KG1 (cell line): ENCODE measurements at places on chromosomes 5 and 9.

DNA sequence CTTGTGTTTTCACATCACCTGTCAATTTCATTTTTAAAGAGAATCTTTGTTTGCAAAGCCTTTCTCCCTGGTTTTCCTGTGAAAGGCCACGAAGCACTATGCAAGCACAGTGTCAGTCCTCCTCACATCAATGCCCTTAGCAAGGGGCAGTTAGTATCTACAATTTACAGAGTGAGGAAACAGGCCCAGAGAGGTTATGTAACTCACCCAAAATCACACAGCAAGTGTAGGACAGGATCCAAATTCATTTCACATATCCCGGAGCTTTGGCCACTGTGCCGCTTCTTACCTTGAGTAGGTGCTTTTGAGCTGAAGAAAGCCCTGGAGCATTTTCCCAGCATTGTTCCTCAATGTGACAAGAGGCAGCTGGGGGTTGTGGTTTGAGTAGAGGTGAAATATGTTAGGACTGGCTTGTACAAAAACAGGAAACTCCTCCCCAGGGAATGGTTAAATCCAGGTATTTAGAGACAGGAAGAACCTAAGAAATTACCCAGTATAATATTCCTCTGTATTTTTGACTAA, 283.8 kb downstream of the NTRK2 start:
- DNase-seq = no peak

DNA sequence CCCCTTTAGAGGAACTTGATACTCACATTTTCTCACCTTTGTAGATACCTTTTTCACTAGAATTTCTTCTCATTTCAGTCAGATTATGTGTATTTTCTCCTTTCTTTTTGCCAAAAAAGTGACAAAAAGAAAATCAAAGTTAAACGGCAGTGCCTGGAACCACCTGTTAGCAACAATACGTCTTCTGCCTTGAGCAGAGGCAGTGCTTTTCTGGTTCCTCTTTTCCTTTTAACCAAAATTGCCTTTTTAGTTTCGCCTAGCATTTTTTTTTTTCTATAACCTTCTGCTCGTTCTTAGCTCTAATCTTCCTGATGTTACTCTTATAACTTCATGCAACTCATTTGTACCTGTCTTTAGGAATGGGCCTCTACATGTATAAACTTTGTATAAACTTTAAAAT, 26.1 kb downstream of the SMIM32 start:
- DNase-seq = no peak

GRCh38 chr5:35856765-35857351, at the start of gene IL7R:
IL7R (plus strand) TSS chr5:35856891; CDS start chr5:35856978, 87 bp downstream.
- DNase-seq = peak; percentile 31

GRCh38 chr9:18745710-18746109, 271.8 kb downstream of the ADAMTSL1 start:
- no peak for DNase-seq

GRCh38 chr9:74630228-74630627, 133.1 kb downstream of the RORB start:
- no peak for DNase-seq

DNA sequence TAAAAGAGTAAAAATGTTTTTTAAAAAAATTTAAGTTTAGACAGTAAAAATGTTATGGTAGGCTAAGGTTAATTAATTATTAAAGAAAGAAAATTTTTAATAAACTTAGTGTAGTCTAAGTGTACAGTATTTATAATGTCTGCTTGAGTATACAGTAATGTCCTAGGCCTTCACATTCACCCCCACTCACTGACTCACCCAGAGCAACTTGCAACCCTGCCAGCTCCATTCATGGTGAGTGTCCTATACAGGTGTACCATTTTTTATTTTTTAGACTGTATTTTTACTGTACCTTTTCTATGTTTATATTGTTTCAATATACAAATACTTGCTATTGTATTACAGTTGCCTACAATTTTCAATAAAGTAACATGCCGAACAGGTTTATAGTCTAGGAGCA, 234.1 kb downstream of the AUH start:
- no peak for DNase-seq

GRCh38 chr5:66869347-66869746, 273.2 kb downstream of the MAST4 start:
- no peak for DNase-seq

DNA sequence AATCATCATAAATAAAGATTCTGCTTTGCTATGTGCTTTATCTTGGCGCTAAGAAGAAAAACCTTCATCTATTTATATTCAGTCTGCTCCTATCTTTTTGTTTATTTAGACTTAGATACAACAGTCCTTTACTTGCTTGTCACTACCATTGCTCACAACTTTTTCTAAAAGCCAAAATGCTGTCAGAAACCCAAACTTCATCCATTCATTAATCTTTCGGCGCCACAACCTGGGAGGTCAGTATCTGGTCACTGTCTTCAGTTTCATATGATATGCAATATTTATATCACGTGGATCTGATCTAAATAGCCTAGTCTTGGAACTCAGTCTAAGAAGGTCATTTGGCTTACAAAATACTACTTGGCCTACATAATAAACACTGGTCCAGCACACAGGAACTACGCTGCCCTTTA, 159.3 kb upstream of the TARS1 start:
- no peak for DNase-seq

- no peak for DNase-seq
Measured at GRCh38 chr5:54829676-54830535, 155.5 kb downstream of the ESM1 start.

GRCh38 chr9:107174441-107174840, 108.6 kb upstream of the RAD23B start:
- DNase-seq = no peak

DNA sequence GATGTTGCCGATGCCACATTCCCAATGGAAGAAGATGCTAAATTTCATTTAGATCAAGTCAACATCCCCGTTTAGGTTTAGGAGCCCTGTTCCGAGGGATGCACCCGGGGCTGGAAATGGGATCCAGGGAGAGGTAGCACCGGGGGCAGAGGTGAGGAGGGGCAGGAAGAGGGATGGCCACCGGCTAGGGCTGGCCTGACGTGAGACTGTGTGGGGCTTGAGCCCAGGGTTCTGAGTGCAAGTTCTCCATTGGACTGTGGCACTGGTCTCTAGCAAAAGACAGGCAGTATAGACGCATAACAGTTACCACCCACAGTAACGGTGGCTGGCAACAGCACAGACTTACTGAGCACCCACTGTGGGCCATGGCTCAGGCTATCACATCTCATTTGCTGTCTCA, 209.0 kb upstream of the MVB12B start:
- no peak for DNase-seq

GRCh38 chr9:135167849-135168655, 80.6 kb downstream of the OLFM1 start:
- no peak for DNase-seq
